Karpas-422 (cell line): ENCODE measurements at places on chromosomes 2 and 18. TPM values are rescaled to one million over a fixed set of nuclear protein-coding genes. Genes with fewer than 3 reads are reported as not detected.

Gene EXOC6B
- total RNA-seq, result not detected in 2 replicates

GRCh38 chr2:134836986-134837385 lies 1.4 kb upstream of the ACMSD start:
- DNase-seq, result no peak

DNA sequence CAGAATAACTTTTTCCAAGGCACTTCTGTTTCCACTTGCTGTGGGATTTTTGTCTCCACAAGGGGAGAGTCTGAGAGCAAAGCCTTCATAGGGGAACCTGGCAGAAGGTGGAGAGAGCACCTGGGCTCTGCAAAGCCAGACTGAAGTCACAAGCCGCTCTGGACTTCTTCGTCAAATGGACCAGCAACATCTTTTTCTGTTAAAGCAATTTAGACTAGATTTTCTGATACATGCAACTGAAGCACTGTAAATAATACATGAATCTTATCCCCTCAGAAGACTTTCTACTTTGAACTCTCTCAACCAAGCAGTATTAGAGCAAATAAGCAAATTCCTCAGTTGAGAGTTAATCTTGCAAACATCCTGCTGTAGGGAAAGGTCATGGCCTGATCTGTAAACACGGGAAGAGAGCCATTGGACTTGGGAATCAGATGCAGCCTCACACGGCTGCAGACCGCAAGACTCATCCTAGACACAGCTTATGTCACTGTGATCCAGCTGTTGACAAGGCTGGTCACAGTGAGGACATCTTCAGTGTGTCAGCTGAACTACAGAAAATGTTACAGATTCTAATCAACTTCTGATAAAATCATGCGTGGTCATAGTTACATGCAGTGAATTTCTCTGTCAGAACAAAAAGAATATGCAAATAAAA lies 3.2 kb downstream of the SH3YL1 start:
- no peak for DNase-seq

DNA sequence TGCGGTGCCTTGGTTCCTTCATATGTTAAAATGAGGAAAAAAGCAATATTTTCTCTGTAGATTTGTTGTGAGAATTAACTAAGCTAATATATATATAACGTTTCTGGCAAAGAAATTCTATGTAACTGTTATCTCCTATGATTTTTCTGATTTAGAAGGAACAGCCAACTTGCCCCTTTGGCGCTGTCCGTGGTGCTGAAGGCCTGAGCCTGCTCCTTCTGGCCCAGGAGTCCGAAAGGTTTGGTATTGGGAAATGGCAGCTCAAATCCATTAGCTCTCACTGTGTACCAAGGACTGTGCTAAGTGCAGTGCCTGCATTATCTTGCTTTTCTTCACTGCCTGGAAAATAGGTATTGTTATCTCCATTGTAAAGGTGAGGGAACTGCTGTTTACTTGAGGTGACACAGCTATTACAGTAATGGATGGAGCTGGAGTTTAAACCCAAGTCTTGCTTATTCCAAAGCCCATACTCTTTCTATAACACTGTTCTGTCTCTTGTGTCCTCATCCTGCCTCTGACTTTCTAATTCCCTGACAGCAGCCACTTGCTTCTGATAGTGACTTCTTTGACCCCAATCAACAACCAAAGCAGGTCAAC lies 52.2 kb downstream of the C1QL2 start:
- peak; percentile 84 for DNase-seq

GRCh38 chr2:205321231-205321630 lies 361.1 kb upstream of the NRP2 start:
- DNase-seq, result no peak

DNA sequence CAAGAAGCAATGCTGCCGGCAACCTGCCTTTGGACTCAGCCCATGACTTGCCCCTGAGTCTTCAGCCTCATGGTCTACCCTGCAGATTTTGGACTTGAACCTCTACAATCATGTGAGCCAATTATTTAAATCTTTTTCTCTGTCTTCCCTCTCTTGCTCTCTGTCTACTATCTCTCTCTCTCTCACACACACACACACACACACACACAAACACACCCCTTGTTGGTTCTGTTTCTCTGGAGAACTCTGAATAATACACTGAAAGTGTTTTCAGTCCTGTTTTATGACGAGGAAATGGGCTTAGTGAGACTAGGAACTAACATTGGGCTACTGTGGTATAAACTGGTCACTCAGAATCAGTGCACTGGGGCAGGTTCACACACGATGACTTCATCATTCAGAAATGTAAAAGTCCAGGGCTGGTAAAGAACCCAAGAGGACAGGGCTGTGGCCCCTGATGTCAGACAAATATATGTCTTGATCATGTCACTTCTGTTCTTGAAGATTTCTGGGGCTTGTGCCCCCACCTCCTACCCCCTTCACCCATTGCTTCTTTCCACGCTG lies 266.1 kb upstream of the SIX2 start:
- DNase-seq, result no peak

DNA sequence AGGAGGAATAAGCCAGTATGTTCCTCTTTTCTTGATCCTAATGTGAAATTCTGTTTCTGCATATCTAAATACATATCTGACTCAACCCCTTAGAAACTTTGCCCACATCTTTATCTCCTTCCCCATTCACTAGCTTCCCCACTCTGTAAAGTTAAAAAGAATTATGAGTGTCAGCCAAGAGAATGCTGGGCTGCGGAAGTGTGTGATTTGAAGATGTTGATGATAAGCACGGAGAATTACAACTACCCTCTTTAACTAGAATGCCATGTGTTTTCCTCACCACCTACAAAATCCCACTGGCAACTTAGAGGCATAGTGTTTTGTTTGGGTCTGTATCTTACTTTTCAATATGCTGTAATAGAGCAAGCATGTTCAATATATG lies 490.4 kb upstream of the FANCL start:
- no peak for DNase-seq

DNA sequence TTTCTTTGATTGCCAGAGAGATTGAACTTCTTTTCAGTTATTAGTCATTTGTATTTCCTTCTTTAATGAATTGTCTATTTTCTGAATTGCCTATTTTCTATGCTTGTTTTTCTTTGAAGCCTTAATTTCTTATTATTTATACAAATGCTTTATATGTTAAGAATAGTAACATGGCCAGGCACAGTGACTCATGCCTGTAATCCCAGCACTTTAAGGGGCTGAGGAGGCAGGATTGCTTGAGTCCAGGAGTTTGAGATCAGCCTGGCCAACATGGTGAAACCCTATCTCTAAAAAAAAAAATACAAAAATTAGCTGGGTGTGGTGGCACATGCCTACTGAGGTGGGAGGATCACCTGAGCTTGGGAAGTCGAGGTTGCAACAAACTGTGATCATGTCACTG lies 4.7 kb upstream of the RAB11FIP5 start:
- DNase-seq, result no peak
